Bone marrow (tissue), 2 donors: ENCODE measurements at places on chromosomes 6 and 20.

- DNase-seq = no peak
These were observed 35.1 kb downstream of the EYS start for GRCh38 chr6:65671922-65672321.

GRCh38 chr20:38810926-38811630, 5.6 kb downstream of the PPP1R16B start:
- DNase-seq = no peak

GRCh38 chr20:32116079-32116521, 6.6 kb downstream of the TM9SF4 start:
- no peak for DNase-seq

GRCh38 chr20:54061101-54061881, 9.1 kb downstream of the BCAS1 start:
- DNase-seq = no peak

DNA sequence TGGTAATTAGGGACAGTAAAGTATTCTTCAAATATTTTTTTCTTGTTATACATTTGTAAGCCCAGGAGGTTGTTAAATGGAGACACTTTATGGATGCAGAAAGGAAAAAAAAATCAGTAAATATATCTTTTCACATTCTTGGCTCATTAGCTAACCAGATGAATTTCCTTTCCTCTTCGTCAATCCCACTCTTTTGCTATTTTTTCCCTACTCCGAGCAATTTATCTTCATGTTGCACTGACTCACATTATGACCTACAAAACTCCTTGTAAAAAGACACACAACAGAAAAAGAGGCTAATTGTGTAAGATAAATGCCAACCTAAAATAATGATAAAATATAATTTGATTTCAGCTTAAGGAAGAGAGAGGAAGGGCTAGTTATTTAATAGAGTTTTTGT, 472.9 kb upstream of the ZNF337 start:
- no peak for DNase-seq

GRCh38 chr6:138129190-138129589, 22.0 kb upstream of the PERP start:
- no peak for DNase-seq

- DNase-seq = no peak
These were observed 20.7 kb upstream of the SH3BGRL2 start for GRCh38 chr6:79610306-79611009.

- no peak for DNase-seq
These were observed 671 bp downstream of the E2F1 start for GRCh38 chr20:33685328-33686099.

DNA sequence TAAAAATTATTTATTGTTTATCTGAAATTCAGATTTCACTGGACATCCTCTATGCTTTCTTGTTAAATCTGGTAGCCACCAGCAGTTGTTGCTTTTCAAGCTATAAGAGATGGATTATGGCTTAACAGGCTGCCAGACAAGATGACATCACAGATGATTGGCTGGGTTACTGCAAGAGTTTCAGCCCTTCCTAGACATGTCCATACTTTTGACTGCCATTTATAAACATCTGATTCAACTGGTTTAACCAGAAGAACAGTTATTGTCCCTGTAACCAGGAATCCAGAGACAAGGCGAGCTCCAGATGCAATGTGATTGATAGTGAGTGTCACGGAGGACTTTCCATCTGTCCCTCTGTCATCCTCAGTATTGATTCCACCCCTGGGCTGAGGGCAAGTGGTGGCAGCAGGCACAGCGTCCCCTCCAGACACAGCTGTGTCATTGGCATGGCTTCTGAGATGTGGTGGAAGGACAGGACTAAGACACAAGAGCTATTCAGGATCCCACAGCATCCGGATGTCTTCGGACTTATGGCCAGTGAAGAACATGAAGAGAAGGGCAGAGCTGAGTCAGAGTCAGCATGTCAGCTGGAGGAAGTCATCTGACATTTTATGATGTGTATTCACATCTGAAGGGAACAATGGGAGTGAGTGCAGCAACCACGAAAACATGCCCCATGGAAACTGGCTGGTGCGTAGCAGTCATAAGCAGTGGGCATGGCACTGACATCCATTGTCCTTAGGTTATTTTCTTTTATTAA, 284.5 kb upstream of the CDYL start:
- DNase-seq = no peak

DNA sequence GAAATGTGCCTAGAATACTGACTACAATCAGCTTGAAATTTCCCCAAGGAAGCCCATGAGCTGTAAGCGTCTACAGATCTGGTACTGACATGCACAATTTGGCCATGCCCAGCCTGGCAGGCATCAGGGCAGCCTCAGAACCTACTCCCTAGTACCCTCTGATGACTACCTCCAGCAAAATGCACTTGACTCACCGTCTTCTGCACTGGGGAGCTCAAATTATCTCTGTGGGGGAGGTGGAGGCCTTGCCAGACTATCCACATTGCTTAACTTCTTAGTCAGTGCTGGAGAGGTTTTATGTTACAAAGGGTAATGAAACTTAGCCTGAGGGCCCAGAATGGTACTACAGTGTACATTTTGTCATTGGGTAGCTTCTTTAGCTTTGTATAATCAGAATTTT, 126.0 kb upstream of the ADGRF1 start:
- DNase-seq = no peak

DNA sequence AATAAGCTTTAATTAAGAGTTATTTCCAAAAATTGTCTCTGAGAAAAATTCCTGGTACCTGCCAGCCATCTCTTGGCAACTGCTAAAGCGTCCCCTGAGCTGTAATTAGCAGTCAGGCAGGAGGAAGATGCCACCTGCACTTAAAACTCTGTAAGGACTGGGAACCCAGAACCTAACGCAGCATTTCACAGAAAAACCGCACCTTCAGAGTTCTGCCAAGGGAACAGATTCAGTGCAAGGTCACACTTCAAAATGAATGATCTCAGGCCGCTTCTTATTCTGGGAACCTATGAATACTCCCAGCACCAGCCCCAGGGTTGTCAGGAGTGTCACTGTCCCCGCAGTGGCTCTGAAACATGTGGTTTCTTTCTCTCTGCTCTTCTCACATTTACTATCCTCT, 36.7 kb downstream of the INSM1 start:
- no peak for DNase-seq

GRCh38 chr6:123716506-123716905, 79.8 kb upstream of the TRDN start:
- no peak for DNase-seq

GRCh38 chr6:149060300-149060984, 257.1 kb upstream of the TAB2 start:
- peak; percentile 91 for DNase-seq

DNA sequence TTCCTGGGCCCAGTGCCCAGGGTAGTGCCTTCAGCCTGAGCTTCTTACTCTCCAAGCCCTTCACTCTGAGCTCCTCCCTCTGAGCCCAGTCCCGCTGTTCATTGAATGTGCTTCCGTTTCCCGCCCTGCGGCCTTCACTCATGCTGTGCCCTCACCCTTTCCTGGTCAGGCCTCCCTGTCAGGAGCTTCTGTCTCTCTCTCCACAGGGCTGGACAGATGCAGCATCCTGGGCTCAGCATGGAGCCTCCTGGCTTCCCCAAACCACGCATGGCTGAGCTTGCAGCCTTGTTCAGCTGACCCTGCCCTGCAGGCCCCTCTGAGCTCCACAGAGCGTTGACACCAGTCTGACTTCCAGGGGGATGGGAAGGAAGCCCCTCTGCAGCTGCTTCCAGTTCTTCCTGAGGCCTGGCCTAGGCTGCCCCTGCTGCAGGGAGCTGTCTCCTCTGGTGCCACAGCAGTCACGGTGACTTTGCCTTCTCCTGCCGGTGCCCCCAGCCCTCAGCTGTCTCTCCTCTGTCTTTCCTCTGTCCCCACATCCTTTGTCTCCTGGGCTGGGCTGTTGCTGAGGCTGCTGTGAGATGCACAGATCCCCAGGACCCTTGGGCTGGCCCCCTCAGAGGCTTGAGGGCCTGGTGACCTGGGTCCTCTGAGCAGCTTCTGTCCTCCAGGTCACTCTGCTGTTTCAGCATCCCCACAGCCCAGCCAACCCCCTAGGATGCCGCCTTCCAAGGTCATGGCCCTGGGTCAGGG, 7.9 kb upstream of the MYT1 start:
- DNase-seq = no peak

DNA sequence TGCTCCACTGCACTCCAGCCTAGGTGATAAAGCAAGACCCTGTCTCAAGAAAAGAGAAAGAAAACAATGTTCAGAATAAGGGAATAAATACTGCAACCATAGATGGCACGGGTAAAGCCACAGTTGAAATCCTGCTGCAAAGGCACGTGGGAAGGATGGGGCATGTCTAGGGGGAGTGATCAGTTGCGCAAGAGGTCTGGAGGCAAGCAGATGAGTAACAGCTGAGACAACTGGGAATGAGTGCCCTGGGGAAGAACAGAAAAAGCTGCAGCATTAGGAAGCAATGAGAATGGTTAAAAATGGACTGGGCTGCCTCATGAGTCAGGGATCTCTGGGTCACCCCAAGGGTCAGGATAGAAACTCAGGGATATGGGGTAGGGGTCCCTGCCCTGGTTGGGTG, 96.3 kb downstream of the GMPR start:
- DNase-seq = peak; percentile 56

DNA sequence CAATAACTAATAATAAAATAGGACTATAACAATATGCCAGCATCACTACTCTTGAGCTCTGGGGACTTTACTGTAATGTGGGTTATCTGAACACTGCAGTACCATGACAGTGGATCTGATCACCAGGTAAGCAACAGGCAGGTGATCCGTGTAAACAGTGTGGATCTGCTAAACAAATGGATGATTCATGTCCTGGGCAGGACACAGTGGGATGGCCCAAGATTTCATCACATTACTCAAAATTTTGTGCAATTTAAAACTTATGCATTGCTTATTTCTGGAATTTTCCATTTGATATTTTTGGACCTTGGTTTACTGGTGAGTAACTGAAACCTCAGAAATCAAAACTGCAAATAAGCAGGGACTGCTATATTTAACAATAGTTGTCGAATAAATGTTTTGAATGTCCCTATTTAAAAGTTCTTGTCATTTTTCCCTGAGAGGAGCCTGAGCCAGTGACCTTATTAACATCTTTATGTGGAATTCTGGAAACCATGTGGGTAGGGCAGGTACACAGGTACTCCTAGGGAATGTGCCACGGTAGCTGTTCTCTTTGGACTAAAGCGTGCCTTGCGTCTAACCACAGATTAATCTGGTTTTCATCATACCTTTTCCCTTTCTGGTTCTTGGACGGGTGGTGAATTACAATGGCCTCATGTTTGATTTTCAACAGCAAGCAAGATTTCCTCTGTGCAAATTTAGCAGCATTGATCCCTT, 214.5 kb upstream of the SASH1 start:
- DNase-seq = no peak

- no peak for DNase-seq
These were observed 223.0 kb upstream of the LRFN2 start for GRCh38 chr6:40810171-40810570.

- DNase-seq = no peak
These were observed 23.9 kb downstream of the TRERF1 start for GRCh38 chr6:42427871-42428270.

DNA sequence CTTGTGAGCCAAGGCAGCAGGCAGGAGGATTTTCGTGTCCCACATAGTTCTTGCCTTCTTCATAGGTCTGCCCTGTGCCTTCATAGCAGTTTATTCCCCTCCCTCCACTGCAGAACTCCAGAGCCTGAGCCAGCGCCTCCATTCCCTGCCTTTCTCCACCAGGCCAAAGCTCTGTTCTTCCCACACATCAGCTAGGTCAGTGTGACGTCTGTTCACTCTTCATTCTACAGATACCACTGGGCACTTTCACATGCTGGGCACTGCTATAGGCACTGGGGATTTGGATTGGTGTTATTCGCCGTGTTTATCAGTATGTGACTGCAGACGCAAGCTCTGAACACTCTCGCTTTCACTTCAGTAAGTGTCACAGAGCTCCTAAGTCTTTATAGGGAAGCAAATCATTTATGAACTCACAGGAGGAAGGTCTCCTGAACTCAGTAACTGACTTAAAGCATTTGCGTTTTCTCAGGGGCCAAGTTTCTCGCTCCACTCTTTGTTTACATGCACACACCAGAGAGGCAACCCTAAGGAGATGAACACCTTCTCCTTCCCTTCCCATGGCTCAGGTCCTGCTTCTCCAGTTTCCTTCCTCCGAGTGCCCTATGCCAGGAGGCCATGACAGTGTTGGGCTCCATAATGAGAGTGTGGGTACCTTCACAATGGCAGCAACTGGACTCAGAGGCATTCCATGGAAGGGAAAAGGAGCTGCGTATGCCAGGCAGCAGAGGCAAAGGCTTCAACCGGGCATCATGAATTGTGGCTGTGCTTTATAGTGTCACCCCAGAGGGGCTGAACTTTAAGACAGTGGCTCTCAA, 6.3 kb upstream of the APMAP start:
- DNase-seq = no peak

- no peak for DNase-seq
These were observed 136.7 kb upstream of the EXOC2 start for GRCh38 chr6:829656-830055.

GRCh38 chr6:157240960-157241311, 82.4 kb downstream of the TMEM242 start:
- DNase-seq = no peak

GRCh38 chr6:29236060-29236459, 65.4 kb downstream of the OR2J2 start:
- no peak for DNase-seq

GRCh38 chr6:161254464-161255253, 19.2 kb downstream of the AGPAT4 start:
- no peak for DNase-seq

- no peak for DNase-seq
These were observed 24.0 kb upstream of the LRRC1 start for GRCh38 chr6:53770780-53771249.

GRCh38 chr20:54017846-54018245, 52.5 kb downstream of the BCAS1 start:
- no peak for DNase-seq

DNA sequence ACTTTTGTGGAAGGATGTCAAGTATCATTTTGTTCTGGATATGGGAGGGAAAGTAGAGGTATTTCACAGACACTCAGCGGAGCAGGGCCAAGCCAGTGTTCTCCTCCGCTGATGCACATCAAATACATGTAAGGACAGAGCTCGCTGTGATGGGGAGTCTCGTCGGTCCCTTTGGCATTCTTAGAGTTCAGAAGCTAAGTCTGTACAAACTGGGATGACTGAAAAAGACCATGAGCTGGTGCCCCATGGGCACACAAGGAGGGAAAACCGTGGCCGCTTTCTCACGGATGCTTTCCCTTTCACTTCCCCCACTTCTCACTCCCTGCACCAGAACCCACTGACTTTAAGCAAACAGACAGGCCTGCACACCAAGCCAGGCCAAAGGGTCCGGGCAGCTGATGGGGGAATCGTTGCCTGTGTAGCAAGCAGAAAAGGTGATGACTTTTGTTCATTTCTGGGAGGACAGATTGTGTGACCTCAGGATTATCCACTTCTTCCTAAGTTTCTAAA, 27.7 kb upstream of the MPC1 start:
- DNase-seq = no peak

GRCh38 chr6:149566410-149567193, 427 bp downstream of the GINM1 start:
- DNase-seq = peak; percentile 85

DNA sequence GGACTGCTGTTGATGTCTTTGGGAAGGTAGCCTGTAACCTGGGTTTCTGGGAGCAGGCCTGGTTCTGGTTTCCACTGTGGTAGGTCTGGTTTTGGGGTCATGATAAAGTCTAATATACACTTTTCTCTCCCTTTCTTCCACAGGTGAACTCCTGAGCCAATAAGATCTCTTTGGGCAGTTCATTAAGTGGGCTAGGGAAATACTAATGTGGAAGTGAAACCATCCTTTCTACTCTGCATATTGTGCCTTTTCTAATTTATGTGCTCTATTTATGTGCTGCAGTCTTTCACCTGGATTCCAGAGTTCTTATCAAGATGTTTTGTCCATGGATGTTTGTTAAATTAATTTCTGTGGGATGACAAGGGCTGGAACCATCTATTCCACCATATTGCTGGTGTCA, 165.7 kb upstream of the PTPRK start:
- no peak for DNase-seq
